Stimulated activated CD4-positive, alpha-beta T cell treated with anti-CD3 and anti-CD28 coated beads, Interleukin-12 subunit alpha, Interleukin-12 subunit beta, amount 100 ng/mL, for 4 hours (primary cell): ENCODE measurements at places on chromosomes 16 and 17.

- DNase-seq = no peak
Measured at GRCh38 chr17:49488612-49489011, 6.5 kb upstream of the NGFR start.

DNA sequence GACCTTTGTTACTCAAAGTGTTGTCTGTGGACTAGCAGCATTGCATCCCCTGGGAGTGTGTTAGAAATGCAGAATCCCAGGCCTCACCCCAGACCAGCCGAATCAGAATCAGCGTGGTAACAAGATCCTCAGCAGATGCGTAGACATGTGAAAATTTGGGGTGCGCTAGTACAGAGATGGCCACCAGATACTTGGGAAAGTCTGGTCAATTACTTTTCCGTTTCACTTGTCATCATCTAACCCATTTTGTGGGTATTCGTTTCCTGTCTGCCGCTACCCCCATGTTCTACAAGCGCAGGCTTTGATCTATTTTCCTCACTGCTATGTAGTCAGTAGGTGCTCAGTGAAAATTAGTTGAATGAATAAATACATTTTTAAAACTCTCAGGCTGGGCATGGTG, 33.1 kb upstream of the HERPUD1 start:
- no peak for DNase-seq

GRCh38 chr16:87551487-87551886, 50.8 kb upstream of the JPH3 start:
- DNase-seq = no peak

DNA sequence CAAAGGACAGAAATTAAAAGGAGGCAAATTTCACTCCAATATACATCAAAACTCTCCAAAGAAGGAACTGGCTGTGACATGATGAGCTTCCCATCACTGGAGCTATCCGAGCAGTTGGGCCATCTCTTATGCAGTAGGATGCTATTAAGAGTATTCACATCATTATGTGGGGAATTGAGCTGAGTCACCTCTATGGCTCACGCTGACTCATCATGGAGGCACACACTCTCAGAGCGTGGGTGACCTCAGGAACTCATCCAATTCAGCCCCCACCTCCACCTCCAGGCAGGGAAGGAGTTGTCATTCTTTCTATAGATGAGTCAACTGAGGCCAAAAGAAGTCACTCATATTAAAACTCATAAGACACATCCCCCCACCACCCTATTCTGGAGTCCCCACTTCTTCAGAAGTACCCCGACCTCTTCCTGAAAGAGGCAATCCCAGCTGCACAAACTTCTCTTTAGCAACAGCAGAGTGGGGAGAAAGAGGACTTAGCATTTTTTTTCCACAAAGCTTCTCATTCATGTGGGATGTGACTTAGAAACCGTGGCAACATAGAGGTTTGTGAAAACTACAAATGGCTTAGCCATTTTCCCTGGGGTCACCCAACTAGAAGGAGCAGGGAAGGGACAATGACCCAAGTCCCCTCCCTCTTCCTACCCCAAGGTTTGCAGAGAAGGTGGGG, 32.5 kb downstream of the ABCC12 start:
- peak; percentile 43 for DNase-seq

GRCh38 chr17:2695961-2696760, 15.4 kb downstream of the CLUH start:
- DNase-seq = no peak

- no peak for DNase-seq
Measured at GRCh38 chr17:55620945-55621344, 101.7 kb downstream of the TMEM100 start.

DNA sequence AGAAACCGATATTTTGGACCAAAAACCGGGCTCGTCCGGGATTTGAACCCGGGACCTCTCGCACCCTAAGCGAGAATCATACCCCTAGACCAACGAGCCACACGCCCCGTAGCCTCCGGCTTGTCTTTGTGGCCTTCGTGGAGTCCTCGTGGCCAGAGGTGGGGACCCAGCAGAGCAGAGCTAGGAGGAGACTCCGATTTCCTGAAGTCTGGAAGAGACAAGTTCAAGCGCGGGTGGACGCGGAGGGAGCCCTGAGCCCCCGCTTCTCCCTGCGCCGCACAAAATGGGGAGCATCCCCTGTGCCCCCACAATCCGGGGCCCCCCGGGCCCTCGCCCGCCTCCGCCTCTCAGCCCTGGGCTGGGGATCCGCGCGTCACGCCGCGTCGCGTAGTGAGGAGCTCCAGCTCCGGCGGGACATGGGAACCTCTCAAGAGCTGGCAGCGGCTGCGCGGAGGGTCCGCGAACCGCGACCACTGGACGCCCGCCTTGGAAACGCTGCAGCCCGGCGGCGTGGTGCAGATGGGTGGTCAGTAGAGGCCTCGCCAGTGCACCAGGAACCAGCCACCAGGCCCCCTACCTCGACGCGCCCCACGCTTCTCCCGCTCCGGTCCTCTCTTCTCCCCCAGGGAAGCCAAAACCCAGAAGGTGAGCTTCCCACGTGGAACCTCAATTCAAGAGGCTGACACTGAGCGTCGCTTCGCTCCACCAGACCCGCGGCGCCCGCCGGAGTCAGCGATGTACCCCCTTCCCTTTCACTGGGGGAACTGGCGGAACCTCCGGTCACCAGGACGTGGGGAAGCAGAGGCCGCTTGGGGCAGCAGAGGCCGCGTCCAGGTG, 5.2 kb upstream of the OR1F1 start:
- DNase-seq = peak; percentile 58

- no peak for DNase-seq
Measured at GRCh38 chr17:73564843-73565242, 79.4 kb downstream of the SDK2 start.

GRCh38 chr16:49788572-49788971, 67.3 kb downstream of the ZNF423 start:
- DNase-seq = no peak

DNA sequence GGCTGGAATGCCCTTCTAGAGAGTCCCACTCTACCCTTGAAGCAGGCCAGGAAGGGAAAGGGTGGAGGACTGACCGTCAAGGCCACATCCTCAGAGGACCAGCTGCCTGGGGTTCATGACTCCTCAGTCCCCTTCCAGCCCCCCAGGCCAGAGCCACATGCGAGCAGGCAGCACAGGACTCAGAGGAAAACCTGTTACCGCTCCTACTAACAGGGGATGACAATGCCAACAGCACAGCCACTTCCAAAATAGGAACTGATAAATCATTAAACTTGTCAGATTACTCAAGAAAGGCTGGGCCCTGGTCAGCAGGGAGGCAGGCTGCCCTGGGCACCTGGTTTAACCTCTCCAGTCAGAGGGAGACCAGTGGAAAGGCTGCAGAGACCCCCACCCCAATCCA, 206.2 kb upstream of the SDK2 start:
- no peak for DNase-seq

- DNase-seq = no peak
Measured at GRCh38 chr16:11683145-11683544, 14.9 kb downstream of the SNN start.

DNA sequence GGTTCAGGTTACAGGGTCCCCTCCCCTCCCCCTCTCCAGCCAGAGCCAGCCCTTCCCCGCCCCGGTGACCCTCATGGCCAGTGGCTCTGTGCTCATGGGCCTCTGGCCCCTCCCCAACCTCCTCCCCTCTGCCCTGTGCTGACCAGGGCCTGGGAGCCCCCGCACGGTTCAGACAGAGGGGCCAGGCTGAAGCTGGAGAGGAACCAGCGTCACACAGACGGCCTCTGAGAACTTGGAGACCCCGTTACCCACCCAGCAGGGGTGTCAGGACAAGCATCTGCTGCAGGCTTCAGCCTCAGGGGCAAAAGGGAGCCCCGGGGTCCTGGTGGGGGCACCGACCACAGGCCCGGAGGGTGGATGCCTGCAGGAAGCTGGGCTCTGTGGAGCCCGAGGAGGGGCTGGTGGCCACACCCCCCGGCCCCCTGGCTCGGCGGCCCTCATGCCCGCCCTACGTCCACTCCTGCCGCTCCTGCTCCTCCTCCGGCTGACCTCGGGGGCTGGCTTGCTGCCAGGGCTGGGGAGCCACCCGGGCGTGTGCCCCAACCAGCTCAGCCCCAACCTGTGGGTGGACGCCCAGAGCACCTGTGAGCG, at the start of gene WFIKKN1:
WFIKKN1 (plus strand) TSS at position 171 of the 591 bp plus-strand sequence; CDS start at position 440, 269 bp downstream.
- no peak for DNase-seq
